ENCODE measurements at places on chromosomes 16 and 17.

- peak; percentile 91 for DNase-seq
Observed at GRCh38 chr17:31522284-31522931, 130.9 kb downstream of the RAB11FIP4 start.

GRCh38 chr17:38508570-38508950 is 80.3 kb downstream of the ARHGAP23 start:
- no peak for DNase-seq

DNA sequence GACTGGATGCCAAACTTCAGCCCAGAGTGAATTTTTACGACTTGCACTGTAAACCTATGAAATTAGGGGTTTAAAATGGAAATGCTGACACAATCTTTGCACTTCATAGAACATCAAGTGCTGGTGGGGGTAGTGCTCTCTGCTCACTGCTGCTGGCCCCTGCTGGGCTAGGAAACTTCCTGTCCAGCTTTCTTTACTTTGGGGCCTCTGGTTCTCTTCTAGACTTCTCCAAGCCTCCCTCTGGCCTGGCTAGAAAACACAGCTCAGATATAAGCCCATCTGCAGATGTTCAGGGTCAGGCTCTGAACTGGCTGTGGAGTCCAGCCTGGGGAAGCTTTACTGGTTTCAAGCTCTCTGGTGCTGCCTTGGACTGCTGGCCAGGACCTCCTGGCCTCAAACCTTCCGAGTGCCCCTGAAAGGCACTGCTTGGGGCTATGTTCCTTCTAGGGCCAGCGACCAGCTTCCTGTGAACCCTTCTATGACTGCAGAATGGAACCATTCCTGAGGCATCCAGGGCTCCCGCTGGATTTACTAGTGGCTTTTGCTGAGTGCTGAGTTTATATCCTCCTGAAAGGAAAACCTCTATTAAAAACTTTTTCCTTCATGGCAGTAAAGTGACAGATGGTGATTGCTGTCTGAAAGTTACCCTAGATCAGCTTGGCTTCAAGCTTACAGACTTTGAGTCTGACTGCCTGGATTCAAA is 59.4 kb downstream of the TBX4 start:
- DNase-seq = no peak

DNA sequence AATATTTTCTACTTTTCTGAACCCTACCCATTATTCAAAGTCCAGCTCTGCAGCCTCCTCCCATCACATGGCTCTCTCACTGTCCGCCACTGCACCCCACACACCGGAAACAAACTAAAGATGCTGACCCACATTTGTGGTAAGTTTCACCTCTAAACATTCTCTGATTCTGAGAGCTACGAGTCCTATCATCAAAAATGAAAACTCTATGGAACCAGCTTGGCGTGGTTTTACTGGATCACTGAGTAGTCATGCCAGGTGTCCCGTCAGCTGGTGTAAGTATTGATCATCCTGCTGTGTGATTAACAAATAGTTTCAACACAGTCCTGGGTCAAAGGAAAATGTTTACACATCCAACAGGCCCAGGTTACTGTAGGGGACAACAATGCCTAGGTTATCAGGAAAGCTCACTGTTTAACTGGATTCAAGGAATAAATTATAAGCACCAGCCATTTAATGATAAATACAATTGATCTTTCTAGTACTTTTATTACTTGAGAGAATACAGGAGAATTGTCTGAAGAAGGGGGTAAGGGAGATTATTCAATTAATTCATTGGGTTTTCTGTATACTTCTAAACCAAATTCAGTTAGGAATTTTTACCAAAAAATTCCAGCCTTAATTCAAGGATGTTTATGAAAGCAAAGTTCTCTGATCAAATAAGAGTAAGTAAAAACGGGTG is 33.9 kb downstream of the CYTH1 start:
- no peak for DNase-seq

- DNase-seq = no peak
Observed at GRCh38 chr16:26717826-26718225, 348.9 kb upstream of the C16orf82 start.

Data from posterior cingulate gyrus (tissue), 11 donors.